ENCODE measurements at places on chromosomes 13 and 19.

- DNase-seq, result peak; percentile 89
Observed at GRCh38 chr19:44635581-44636438, 7.9 kb upstream of the PVR start.

GRCh38 chr19:55539090-55539984 lies 2.4 kb upstream of the SBK2 start:
- DNase-seq, result no peak

- DNase-seq, result no peak
Observed at GRCh38 chr19:14890643-14891379, 4.9 kb upstream of the OR7A17 start.

DNA sequence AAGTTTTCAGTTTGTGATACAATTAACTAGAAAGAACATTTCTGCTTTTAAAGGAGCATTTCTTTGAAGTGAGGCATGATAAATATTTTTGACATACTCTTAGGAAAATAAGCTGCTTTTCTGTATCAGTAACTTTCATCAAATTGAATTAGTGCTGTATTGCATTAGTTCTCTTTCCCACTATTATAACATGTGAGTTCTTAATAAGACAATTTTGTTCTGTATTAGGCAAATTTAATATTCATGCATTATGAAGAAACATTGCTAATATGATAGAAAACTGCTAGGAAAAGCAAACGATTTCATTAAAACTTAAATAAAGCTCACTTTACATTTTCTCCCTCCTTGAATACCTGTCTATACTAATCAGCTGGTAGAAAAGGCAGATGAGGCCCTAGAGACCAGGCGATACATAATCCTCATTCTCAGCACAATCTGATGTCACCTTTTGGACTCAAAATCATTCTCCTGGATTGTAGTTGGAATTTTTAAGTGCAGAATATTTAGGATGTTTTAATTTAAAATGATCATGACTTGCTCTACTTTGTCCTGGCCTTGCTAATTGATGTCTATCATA lies 1636.8 kb downstream of the PCDH9 start:
- no peak for DNase-seq

Measured in inflammatory macrophage treated with lipopolysaccharide for 1 hour (primary cell).